ENCODE measurements at places on chromosomes 2 and 18.

- no peaks in the 10 kb centered on the region for H3K4me1 ChIP-seq
- H3K4me3 ChIP-seq = no peak overlapping the region
- no peak overlapping the region for H3K27ac ChIP-seq
- DNase-seq = no peak
Measured at GRCh38 chr2:49343638-49344037, 189.3 kb upstream of the FSHR start.

GRCh38 chr2:120029672-120030640 lies 17.1 kb downstream of the EPB41L5 start:
- H3K27me3 ChIP-seq = peaks cover 1% of the 10 kb centered on the region
- no peaks in the 10 kb centered on the region for H3K36me3 ChIP-seq
- no peak overlapping the region for H3K4me3 ChIP-seq
- H3K27ac ChIP-seq = no peak overlapping the region
- no peaks in the 10 kb centered on the region for H3K4me1 ChIP-seq

- peaks cover 3% of the 10 kb centered on the region for H3K27me3 ChIP-seq
- no peaks in the 10 kb centered on the region for H3K4me1 ChIP-seq
- H3K27ac ChIP-seq = no peak overlapping the region
- DNase-seq = no peak
- H3K36me3 ChIP-seq = no peaks in the 10 kb centered on the region
Measured at GRCh38 chr2:127121353-127121752, 14.4 kb upstream of the BIN1 start.

GRCh38 chr2:46539327-46540276 lies 60.2 kb downstream of the TMEM247 start:
- no peak overlapping the region for H3K27ac ChIP-seq

- H3K36me3 ChIP-seq = no peaks in the 10 kb centered on the region
- peaks cover 18% of the 10 kb centered on the region for H3K27me3 ChIP-seq
- no peak for DNase-seq
- H3K4me1 ChIP-seq = no peaks in the 10 kb centered on the region
- no peak overlapping the region for H3K27ac ChIP-seq
Measured at GRCh38 chr2:239026711-239027361, 179.0 kb downstream of the TWIST2 start.

- no peak overlapping the region for H3K27ac ChIP-seq
- H3K36me3 ChIP-seq = no peaks in the 10 kb centered on the region
- H3K4me3 ChIP-seq = no peak overlapping the region
- no peak for DNase-seq
- H3K4me1 ChIP-seq = peaks cover 6% of the 10 kb centered on the region
Measured at GRCh38 chr2:128236491-128237035, 82.1 kb downstream of the HS6ST1 start.

- H3K27ac ChIP-seq = no peak overlapping the region
- no peaks in the 10 kb centered on the region for H3K36me3 ChIP-seq
- no peaks in the 10 kb centered on the region for H3K4me1 ChIP-seq
- H3K4me3 ChIP-seq = no peak overlapping the region
Measured at GRCh38 chr2:21165350-21165749, 41.6 kb downstream of the TDRD15 start.

GRCh38 chr2:62665446-62665845 lies 40.1 kb upstream of the EHBP1 start:
- H3K4me3 ChIP-seq = no peak overlapping the region
- H3K4me1 ChIP-seq = peaks cover 5% of the 10 kb centered on the region
- H3K27me3 ChIP-seq = peaks cover 3% of the 10 kb centered on the region
- DNase-seq = no peak
- no peak overlapping the region for H3K27ac ChIP-seq
- no peaks in the 10 kb centered on the region for H3K36me3 ChIP-seq

GRCh38 chr18:78630981-78631510 lies 348.6 kb upstream of the SALL3 start:
- no peak for DNase-seq
- no peak overlapping the region for H3K27ac ChIP-seq
- H3K4me1 ChIP-seq = peaks cover 4% of the 10 kb centered on the region
- no peaks in the 10 kb centered on the region for H3K27me3 ChIP-seq
- no peak overlapping the region for H3K4me3 ChIP-seq

DNA sequence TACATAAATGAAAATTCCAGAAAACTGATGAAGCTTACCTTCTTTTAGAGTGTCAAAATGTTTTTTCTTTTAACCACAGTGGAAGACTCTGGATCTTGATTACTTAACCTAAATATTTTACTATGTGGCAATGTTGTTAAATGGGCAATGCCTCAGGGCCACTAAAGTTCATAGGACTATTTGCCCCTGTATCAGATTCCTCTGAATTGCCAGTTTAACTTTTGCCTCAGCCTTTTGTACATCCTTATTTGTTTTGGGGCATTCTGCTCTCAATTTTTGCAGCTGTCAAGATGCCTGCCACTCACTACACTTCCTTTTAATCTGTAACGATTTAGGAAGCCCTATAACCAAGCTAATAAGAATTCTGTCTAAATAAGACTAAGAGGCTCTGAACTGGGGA lies 31.7 kb upstream of the SERTAD2 start:
- no peak overlapping the region for H3K4me3 ChIP-seq
- DNase-seq = no peak
- H3K4me1 ChIP-seq = no peaks in the 10 kb centered on the region
- peaks cover 3% of the 10 kb centered on the region for H3K36me3 ChIP-seq

- no peak overlapping the region for H3K4me3 ChIP-seq
- DNase-seq = no peak
- no peak overlapping the region for H3K27ac ChIP-seq
- no peaks in the 10 kb centered on the region for H3K27me3 ChIP-seq
- H3K36me3 ChIP-seq = no peaks in the 10 kb centered on the region
Measured at GRCh38 chr2:102770506-102770905, 8.7 kb downstream of the TMEM182 start.

DNA sequence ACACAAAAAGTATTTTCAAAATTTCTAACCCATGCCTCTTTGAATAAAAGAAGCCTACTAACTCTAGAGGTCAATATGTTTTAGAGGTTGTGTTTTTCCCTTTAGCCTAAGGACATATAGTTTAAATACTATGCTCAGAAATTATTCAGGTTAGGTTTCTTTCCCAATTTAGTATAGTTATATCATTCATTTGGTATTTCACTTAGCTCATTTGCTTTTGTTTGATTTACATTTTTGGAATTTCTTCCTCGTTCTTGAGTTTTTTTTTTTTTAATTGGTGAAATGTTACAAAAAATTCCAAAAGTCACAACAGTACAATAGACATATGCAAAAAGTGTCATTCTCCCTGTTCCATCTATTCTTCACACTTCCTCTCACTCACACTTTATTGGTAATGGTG lies 371.3 kb upstream of the TNP1 start:
- no peak overlapping the region for H3K4me3 ChIP-seq
- no peak overlapping the region for H3K27ac ChIP-seq
- DNase-seq = no peak
- H3K4me1 ChIP-seq = no peaks in the 10 kb centered on the region
- peaks cover 15% of the 10 kb centered on the region for H3K27me3 ChIP-seq

DNA sequence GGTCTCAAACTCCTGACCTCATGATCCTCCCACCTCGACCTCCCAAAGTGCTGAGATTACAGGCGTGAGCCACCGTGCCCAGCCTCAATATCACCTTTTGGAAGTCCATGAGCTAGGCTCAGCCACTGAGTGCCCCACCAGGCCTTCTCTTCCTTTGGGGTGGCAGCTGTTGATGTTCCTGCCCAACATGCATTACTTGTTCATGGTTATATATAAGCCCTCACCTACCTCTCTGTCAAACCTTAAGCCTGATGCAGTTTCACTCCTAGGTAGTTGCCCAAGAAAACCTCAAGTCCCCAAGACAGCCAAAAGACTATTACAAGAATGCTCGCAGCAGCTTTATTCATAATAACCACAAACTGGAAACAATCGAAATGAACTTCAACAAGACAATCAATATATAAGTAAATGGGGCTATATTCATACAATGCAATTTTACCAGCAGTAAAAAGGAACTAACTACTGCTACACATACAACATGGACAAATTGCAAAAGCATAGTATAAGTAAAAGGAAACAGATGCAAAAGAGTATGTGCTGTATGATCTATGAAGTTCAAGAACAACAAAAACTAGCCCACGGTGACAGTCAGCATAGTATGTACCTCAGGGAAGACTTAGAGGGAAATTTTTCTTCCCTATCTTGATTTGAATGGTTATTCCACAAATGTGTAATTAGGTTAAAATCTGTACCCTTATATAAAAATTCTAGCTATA lies 59.6 kb upstream of the REL start:
- H3K4me3 ChIP-seq = no peak overlapping the region
- no peaks in the 10 kb centered on the region for H3K27me3 ChIP-seq
- H3K36me3 ChIP-seq = no peaks in the 10 kb centered on the region
- peaks cover 37% of the 10 kb centered on the region for H3K4me1 ChIP-seq

DNA sequence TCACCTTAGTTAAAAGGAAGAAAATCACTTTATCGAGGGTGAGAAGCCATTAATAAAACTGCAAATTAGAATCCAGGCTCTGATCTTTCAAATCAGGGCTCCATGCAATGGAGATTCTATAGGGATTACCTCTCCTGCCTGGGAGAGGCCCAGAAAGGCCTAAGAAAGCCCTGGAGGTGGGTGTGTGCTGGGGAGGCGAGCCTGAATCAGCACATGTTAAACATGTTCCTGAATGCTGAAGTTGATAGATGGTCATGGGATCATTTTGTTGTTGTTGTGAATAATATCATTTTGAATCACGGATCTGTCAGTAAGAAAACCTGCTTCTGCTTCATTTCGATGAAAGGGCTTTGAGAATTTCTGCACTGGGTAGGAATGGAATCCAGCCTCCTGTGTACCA lies 254.3 kb downstream of the ACKR3 start:
- no peak for DNase-seq
- no peaks in the 10 kb centered on the region for H3K27me3 ChIP-seq
- H3K36me3 ChIP-seq = no peaks in the 10 kb centered on the region
- no peak overlapping the region for H3K4me3 ChIP-seq
- no peak overlapping the region for H3K27ac ChIP-seq

DNA sequence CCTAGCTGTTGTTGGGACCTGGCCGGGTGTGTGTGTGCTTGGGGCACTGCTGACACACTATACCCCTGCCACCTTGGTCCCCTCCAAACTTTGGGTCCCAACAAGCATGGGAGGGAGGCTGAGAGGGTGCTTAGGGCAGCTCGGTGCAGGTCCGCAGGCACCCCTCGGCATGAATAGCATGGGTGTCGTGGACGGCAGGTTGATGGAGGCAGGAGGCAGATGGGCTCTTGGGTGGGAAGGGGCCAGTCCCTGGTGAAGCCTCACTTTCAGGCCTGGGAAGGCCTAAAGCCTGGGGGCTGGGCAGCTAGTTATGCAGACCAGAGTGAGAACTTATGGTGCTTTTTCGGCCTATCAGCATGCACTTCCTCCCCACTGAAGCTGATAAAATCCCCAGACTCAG lies 164.2 kb downstream of the CDH19 start:
- H3K4me3 ChIP-seq = no peak overlapping the region
- no peak overlapping the region for H3K27ac ChIP-seq
- no peaks in the 10 kb centered on the region for H3K4me1 ChIP-seq

- DNase-seq = no peak
- H3K27me3 ChIP-seq = no peaks in the 10 kb centered on the region
- no peak overlapping the region for H3K27ac ChIP-seq
- peaks cover 8% of the 10 kb centered on the region for H3K36me3 ChIP-seq
Measured at GRCh38 chr2:191711621-191712020, 33.7 kb downstream of the NABP1 start.

- H3K36me3 ChIP-seq = no peaks in the 10 kb centered on the region
- H3K4me3 ChIP-seq = no peak overlapping the region
- no peaks in the 10 kb centered on the region for H3K4me1 ChIP-seq
- DNase-seq = no peak
- no peak overlapping the region for H3K27ac ChIP-seq
Measured at GRCh38 chr2:23622966-23623675, 238.1 kb downstream of the KLHL29 start.

DNA sequence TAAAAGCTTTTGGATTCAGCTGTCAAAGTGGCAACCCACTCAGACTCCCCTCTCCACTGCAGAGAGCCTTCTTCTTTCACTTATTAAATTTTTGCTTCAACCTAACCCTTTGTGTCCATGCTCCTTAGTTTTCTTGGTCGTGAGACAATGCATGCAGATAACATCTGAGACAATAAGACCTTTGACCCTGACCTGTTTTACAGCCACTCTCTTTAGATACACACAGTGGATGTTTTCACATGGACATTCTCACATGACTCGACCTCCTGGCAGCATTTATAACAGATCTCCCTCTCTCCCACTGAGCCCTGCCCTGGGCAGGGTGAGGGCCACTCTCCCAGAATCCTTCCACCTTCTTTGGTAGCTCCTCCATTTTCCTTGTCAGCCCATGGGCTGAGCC lies 30.4 kb upstream of the IL36G start:
- no peak overlapping the region for H3K4me3 ChIP-seq

GRCh38 chr2:43349904-43350303 lies 123.5 kb upstream of the ZFP36L2 start:
- no peak for DNase-seq
- H3K27ac ChIP-seq = no peak overlapping the region
- H3K4me1 ChIP-seq = peaks cover 3% of the 10 kb centered on the region
- peaks cover 3% of the 10 kb centered on the region for H3K36me3 ChIP-seq

- H3K4me1 ChIP-seq = no peaks in the 10 kb centered on the region
- no peak overlapping the region for H3K27ac ChIP-seq
- H3K36me3 ChIP-seq = no peaks in the 10 kb centered on the region
Measured at GRCh38 chr2:59383473-59383872, 1142.3 kb upstream of the FANCL start.

GRCh38 chr18:9825571-9826073 lies 60.2 kb upstream of the TXNDC2 start:
- no peak overlapping the region for H3K4me3 ChIP-seq
- H3K27me3 ChIP-seq = peaks cover 27% of the 10 kb centered on the region
- no peak for DNase-seq
- H3K4me1 ChIP-seq = no peaks in the 10 kb centered on the region

GRCh38 chr2:33375054-33375453 lies 101.4 kb upstream of the RASGRP3 start:
- no peak overlapping the region for H3K4me3 ChIP-seq
- H3K27me3 ChIP-seq = no peaks in the 10 kb centered on the region
- no peaks in the 10 kb centered on the region for H3K4me1 ChIP-seq
- H3K27ac ChIP-seq = no peak overlapping the region
- no peak for DNase-seq

DNA sequence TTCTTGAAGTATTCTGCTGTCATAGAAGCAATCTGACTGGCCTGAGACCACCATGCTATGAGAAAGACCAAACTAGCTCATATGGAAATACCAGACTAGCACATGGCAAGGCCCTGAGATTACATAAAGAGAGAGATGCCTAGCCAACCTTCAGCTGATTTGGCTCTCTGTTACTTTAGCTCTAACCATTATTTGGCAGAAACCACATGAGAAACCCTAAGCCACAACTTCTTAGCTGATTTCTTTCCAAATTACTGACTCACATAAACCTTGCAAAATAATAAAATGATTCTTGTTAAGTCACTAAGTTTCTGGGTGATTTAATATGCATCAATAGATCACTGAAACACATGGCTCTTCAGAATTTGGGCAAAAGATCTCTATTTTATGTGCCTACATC lies 295.0 kb upstream of the ZNF521 start:
- H3K36me3 ChIP-seq = no peaks in the 10 kb centered on the region
- H3K4me1 ChIP-seq = no peaks in the 10 kb centered on the region
- no peak overlapping the region for H3K4me3 ChIP-seq
- no peak for DNase-seq
- no peak overlapping the region for H3K27ac ChIP-seq
- H3K27me3 ChIP-seq = no peaks in the 10 kb centered on the region
